ENCODE measurements at places on chromosomes 13 and 19.

- DNase-seq, result no peak
Observed at GRCh38 chr13:29111446-29111845, 291.3 kb downstream of the MTUS2 start.

GRCh38 chr19:2076526-2076944 is 19.6 kb downstream of the MOB3A start:
- no peak for DNase-seq

- no peak for DNase-seq
Observed at GRCh38 chr19:24051516-24051915, 35.5 kb upstream of the ZNF254 start.

DNA sequence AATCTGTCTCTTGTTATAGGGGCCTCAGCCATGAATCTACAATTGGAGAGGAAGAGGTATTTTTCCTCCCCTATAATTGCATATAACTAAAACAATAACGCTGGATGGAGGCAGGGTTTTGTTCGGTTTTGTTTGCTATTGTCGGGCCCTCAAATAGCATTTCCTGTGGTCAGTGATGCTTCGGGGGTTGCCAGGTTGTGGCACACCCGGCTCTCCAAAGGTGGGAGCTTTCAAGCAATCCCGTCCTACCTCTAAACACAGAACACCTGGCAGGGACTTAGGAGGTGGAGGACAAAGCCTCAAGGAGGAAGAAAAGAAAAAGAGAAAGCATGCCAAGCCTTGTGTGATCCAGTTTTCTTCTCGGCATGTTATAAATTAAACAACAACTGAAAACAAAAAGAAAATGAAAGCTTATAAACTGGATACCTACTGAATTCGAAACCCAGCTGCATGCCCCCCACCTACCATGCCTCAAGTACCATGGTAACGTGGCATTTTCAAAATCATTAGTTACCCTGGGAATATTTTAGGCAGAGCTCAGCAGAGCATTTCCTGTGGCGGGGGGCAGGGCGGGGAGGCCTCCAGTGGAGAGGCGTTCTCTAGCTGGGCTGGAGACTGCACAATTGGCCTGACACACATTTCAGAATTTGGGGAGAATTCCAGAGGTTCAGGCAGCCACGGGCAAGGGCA is 213.8 kb downstream of the DCLK1 start:
- no peak for DNase-seq

GRCh38 chr13:31878052-31878451 is 138.7 kb downstream of the RXFP2 start:
- DNase-seq, result no peak

DNA sequence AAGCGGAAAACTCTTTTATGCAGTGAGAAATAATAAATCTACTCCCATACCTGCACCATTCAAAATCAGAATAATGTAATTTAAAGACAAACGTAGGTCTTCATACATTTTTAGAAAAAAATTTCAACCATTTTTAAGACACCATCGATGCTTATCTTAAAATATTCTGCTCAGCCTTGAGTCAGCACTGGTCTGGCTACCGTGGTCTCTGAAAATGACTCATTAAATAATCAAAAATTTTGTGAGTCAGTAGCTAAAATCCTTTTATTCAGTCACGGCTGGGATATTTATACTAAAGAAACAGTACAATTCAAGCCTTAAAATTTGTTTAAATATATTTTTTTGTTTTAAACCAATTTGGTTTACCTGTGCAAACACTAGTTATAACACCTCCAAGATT is 2862.8 kb upstream of the PCDH20 start:
- DNase-seq, result no peak

DNA sequence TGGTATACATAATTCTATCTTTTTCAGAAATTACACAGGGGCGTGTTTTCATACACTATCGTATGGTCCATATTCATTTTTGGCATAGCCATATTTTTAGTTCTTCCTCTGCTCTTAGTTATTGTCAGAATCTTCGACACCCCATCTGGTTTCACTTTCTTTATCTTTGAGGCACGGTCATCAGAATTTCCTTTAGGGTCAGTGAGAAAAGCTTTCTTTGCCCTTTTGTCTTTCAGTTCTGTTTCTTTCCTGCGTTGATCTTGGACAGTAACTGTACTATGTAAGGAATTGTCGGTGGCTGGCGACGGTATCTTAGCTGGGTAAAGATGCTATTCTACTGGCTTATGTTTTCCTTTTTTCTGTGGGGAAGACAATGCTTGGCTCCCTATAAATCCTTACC is 10.6 kb upstream of the KIR2DL4 start:
- DNase-seq, result no peak

DNA sequence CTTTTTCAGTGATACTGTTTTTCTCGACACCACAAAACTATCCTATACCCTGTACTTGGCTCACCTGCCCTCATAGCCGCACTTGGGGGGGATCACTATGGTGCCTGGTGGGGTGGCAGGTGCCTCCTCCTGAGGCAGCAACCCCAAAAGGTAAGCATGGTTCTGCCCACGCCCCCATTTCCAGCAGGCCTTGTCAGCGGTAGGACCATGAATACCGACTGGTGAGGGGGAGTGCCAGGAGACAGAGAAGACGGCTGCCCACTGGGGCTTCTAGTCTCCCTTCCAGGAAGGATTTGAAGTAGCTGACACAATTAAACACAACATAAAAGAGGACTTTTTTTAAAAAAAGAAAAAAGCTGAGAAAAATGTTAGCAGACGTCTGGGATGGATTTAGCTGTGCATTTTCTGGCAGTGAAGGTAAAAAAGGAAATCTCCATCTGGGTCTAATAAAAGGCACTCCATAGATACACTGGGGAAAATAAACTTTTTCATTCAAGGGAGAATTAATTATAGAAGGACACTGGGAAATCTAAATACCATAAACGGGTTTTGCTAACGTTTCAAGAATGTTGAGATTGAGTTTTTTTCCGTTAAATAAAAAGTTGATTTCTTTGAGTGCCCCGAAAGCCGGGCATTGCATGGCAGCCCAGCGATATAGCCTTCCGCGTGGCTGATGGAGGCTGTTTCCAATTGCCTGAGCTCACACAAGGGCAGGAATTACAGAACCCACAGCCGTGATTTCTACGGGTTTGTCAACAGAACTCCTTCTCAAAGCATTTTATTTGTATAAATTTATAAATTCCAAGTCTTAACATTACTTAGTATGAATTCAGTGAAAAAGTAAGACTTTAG is 45.1 kb downstream of the ATP11A start:
- DNase-seq, result no peak
